Astrocyte (in vitro differentiated cells and primary cell): ENCODE measurements at places on chromosomes 3 and 15. TPM values are rescaled to one million over a fixed set of nuclear protein-coding genes. Genes with fewer than 3 reads are reported as not detected.

The TTC14 gene
- total RNA-seq: 42.4 and 42.5 TPM in 2 replicates

The ABI3BP gene
- 1.1 and 2.1 TPM in 2 replicates for total RNA-seq

DNA sequence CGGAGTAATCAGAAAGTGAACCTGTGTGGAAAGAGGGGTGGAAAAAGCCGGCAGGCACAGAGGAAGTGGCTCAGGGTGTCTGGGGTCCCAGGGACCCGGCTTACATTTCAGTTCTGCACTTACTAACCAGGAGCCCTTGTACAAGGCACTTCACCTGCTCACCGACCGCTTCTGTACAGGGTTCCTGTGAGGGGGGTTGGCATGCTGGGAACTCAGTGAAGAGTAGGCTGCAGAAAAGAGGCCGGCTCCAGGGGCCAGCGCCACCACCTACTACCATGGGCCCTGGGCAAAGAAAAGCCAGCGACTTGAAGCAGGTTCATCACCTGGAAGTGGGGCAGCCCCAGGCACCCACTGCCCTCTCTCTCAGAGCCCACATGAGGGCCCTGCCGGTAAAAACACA, 6.2 kb downstream of the STIMATE start:
- H3K27me3 ChIP-seq: no peaks in the 10 kb centered on the region
- H3K27ac ChIP-seq: no peak overlapping the region
- H3K36me3 ChIP-seq: no peaks in the 10 kb centered on the region
- peaks cover 2% of the 10 kb centered on the region for H3K4me1 ChIP-seq

- H3K27ac ChIP-seq: no peak overlapping the region
- H3K27me3 ChIP-seq: no peaks in the 10 kb centered on the region
- no peaks in the 10 kb centered on the region for H3K36me3 ChIP-seq
- H3K4me1 ChIP-seq: no peaks in the 10 kb centered on the region
- H3K4me3 ChIP-seq: no peak overlapping the region
Measured at GRCh38 chr3:151992326-151993041, 119.0 kb downstream of the SUCNR1 start.

DNA sequence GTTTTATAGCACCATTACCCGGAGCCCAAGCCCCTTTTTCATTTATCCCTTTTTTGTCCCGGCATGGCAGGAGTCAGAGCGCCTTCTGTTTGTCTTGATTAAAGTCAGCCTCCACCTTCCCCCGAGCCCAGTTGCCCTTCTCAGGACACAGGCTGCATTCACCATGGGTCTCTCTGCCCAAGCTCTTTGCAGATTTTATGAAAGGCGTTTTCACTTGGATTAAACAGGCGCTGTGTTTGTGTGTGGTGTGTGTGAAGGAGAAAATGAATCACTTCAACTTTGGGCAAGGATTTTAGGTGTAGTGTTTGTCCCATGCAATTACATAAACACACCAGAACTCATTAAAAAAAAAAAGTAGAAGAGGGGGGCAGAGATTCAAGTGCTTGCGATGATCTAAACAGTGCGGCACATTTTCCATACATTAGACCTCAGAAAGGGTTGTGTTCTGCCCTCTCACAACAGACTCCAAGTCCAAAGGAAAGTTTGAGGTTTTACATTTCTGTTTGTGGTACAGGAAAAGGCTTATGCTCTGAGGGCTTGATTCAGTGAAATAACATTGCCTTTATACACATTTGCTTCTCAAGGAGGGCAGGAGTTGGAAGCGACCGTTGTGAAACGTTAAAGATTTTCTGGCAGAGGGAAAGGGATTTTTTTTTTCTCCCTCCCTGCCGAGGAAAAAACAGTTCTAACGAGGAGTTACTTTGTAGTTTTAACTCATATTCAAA, 14.5 kb upstream of the IL16 start:
- H3K4me1 ChIP-seq: no peaks in the 10 kb centered on the region
- no peak for DNase-seq
- no peak overlapping the region for H3K27ac ChIP-seq
- no peak overlapping the region for H3K4me3 ChIP-seq

DNA sequence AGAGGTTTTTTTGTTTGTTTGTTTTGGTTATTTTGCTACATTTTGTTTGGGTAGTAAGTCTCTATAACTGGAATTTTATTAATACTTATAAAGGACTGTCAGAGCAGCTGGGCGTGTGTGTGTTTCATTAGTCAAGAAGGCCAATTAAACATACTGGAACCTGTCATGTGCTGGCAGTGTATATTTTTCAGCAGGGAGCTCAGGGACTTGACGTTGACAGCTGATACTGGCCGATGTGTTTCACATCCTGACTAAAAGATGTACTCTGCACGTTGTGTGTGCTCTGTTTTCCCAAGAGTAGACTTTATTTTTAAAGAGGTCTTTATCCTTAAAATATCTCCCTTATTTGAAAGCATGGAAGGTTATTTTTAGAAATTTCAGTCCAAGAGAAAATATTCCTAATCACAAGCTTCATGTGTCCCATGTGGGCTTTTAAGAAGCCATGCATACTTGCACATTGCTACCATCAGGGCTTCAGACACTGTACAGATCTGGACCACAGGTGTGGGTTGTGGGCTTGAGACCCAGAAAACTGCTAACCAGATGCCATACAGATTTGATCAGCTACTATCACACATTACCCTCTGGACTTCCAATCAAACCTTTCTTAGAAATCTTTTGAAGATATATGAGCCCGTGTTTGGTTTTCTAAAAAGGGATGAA, 135.9 kb downstream of the FEZF2 start:
- H3K27me3 ChIP-seq: no peaks in the 10 kb centered on the region
- H3K4me3 ChIP-seq: no peak overlapping the region
- no peak for DNase-seq
- no peaks in the 10 kb centered on the region for H3K36me3 ChIP-seq
- no peaks in the 10 kb centered on the region for H3K4me1 ChIP-seq

- no peak overlapping the region for H3K4me3 ChIP-seq
- no peak for DNase-seq
- no peaks in the 10 kb centered on the region for H3K27me3 ChIP-seq
- no peak overlapping the region for H3K27ac ChIP-seq
- H3K4me1 ChIP-seq: no peaks in the 10 kb centered on the region
Measured at GRCh38 chr3:73733746-73734145, 109.0 kb upstream of the PDZRN3 start.
